ENCODE measurements at places on chromosomes 12 and 14.

- no peak for DNase-seq
These were observed 130.7 kb downstream of the ETNK1 start for GRCh38 chr12:22755629-22756028.

DNA sequence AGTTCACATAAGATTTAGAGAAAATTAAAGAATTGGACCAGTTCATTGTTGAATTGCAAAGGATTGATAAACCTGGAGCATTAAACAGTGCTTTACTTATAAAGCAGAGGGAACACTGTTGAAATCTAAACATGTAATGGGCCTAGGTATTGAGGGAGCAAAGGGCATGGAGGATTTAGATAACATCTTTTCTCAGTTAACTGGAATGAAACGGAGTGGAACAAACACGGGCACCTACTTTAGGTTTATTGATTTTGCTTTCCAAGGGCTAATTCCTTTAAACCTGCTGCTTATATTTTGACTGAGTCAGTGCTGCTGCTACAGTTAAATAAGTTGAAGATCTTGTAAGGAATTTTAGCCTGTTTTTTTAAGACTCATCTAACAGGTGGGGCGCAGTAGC, 5.6 kb downstream of the EIF4B start:
- no peak for DNase-seq

GRCh38 chr12:102766961-102767360, 150.1 kb downstream of the PAH start:
- no peak for DNase-seq

DNA sequence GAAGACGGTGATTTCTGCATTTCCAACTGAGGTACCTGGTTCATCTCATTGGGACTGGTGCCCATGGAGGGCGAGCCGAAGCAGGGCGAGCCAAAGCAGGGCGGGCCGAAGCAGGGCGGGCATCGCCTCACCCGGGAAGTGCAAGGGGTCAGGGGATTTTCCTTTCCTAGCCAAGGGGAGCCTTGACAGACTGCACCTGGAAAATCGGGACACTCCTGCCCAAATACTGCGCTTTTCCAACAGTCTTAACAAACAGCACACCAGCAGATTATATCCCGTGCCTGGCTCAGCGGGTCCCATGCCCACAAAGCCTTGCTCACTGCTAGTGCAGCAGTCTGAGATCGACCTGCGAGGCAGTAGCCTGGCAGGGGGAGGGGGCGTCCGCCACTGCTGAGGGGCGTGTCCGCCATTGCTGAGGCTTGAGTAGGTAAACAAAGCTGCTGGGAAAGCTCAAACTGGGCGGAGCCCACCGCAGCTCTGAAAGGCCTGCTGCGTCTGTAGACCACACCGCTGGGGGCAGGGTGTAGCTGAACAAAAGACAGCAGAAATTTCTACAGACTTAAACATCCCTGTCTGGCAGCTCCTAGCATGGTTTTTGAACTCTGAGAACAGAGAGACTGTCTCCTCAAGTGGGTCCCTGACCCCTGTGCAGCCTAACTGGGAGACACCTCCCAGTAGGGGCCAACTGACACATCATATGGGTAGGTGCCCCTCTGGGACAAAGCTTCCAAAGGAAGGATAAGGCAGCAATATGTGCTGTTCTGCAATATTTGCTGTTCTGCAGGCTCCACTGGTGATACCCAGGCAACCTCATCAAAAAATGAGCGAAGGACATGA, 77.2 kb downstream of the BAZ1A start:
- no peak for DNase-seq

All from urothelium cell line (cell line).